Vagina (tissue), 2 donors: ENCODE measurements at places on chromosomes 12 and 14. TPM values are rescaled to one million over a fixed set of nuclear protein-coding genes. Genes with fewer than 3 reads are reported as not detected.

Gene GPR162
- 3.2 TPM for total RNA-seq

Gene ACOT6
- not detected for total RNA-seq

GRCh38 chr14:92914087-92914656, 8.8 kb upstream of the CHGA start:
- DNase-seq = no peak
- H3K27me3 ChIP-seq = no peaks in the 10 kb centered on the region
- H3K4me1 ChIP-seq = no peaks in the 10 kb centered on the region
- no peak overlapping the region for H3K4me3 ChIP-seq
- no peak overlapping the region for H3K27ac ChIP-seq
- no peaks in the 10 kb centered on the region for H3K36me3 ChIP-seq

DNA sequence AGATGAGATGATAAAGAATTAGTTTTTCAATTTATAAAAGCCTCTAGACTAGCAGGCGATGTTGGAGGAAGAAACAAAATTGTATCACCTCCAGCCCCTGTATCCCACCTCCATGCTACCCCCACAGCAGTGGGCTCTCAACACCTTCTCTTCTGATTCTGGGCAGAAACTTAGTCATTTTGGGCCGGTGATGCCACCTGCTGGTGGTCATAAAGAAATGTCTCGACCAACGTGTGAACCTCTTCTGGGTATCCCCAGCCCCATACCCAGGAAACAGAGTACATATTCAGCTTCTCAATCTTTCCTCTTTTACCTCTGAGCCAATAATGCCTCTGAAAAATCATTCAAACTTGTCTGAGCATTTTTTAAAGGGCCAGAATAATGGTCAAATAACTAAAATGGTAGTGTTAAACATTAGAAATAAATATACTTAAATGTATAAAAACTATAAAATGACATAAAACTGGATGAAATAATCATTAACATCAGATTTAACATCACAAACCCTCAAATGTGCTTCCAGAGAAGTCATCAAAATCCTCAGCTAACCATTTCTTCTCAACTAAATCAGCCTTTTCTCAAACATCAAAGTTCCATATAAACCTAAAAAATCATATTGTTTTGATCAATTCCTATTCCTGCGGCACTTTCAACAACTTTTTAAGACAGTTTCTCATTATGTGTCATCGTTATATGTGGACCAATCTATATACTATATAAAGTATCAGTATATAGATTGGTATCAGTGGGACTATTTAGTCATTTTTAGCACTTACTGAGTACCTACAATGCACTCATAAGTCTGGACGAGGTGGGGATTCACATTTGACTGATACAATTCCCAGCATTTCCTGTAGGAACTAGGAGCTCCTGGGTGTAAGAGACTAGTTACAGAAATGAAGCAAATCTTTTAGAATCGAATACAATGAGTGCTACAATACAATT, 69.4 kb downstream of the ATXN2 start:
- H3K27me3 ChIP-seq = no peaks in the 10 kb centered on the region
- no peaks in the 10 kb centered on the region for H3K4me1 ChIP-seq
- no peak overlapping the region for H3K4me3 ChIP-seq
- no peak for DNase-seq
- no peak overlapping the region for H3K27ac ChIP-seq

DNA sequence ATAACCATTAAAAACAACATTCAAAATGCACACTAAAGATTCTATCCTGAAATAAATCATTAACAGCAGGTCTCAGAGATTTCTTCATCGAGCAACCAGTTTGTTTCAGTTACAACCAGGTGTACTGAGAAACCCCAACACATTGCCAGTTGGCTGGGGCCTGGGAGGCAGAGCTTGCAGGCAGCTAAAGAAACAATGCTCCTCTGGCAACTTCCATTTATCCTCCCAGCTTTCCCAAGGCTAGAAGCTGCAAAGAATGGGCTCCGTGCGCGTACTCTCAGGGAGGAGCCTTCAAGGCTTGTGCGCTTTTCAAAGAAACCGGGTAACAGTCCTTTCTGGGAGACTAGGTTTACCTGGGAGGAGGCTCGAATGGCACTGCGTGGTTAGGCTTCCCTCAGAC, 181.6 kb downstream of the MSRB3 start:
- DNase-seq = no peak
- H3K27me3 ChIP-seq = no peaks in the 10 kb centered on the region
- H3K27ac ChIP-seq = no peak overlapping the region
- no peaks in the 10 kb centered on the region for H3K4me1 ChIP-seq
- H3K36me3 ChIP-seq = no peaks in the 10 kb centered on the region
